ENCODE measurements at places on chromosomes 7 and 10.
A peak's percentile ranks its signal among the peaks of the same experiment; 100 is the strongest.

DNA sequence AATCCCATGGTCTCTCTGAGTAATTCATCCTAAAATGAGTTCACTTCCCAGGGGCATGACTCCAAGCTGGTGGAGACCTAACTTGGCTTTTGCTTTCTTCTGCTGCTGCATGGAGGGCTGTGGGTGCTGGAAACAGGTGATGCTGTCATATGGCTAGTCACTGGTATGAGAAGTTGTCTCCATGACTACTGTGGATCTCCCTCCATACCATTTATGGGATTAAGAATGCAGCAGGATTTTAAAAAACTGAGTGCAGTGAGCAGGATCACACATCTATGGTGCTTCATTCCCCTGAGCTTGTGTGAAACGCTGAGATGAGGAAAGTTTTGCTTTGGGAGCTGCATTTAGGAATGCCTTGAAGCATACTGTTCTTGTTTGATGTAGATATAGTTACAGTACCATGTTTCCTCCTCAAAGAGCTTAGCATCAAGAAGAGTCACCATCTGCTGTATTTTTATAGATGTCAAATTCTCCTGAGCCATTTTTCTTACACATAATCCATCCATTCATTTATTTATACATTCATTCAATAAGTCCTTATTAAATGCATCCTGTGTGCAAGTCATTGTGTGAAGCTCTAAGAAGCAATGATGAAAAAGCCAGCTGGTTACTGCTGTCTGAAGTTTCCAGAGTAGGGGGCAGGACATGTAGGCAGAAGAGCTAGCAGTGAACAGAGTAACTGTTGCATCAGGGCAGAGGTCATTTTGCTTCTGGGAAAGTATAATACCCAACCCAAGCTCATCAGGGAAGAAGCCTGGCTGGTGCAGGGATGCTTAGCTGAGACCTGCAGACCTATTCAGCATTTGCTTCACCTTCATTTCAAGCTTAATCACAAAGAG is 534.8 kb downstream of the AUTS2 start:
- DNase-seq = no peak

GRCh38 chr7:818031-818699 is 14.1 kb upstream of the SUN1 start:
- peak; percentile 23 for DNase-seq

DNA sequence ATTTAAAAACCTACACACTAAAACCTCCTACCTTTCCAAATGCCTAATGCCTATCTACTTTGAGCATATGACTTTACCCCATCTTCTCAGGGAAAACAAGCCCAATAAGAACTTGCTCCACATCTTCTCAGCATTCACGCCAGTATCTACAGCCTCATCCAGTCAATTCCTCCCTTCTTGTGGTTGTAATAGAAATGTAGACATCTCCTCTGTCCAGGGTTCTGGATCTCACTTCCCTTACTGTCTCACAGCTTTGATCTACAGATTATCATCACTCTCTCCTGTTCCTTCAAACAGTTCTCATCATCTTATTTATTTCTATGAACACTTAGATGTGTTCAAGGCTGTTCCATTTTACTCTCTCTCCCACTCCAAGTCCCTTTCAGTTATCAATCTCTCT is 70.4 kb upstream of the NOBOX start:
- DNase-seq = no peak

- DNase-seq = no peak
Measured at GRCh38 chr7:21108182-21108581, 319.7 kb upstream of the SP4 start.

DNA sequence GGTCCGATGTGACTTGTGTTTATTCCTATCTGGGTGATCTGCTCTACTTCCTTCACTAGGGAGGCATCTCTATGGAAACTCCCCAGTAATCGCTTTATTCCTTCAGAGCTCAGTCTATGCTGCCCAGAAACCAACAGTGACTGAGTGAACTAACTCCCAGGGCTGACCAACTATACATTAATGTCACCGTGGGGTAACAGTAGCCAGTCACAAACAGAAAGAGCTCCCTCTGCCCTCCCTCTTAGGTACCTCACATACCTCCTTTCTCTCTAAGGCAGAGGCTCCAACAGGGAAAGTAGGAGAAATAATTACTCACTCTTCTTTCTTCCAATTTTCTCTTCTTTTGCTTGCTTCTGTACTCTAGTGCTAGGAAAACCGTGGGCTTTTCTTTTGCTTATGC is 855.0 kb downstream of the REEP3 start:
- no peak for DNase-seq

- no peak for DNase-seq
Measured at GRCh38 chr10:25797888-25798429, 136.1 kb upstream of the MYO3A start.

DNA sequence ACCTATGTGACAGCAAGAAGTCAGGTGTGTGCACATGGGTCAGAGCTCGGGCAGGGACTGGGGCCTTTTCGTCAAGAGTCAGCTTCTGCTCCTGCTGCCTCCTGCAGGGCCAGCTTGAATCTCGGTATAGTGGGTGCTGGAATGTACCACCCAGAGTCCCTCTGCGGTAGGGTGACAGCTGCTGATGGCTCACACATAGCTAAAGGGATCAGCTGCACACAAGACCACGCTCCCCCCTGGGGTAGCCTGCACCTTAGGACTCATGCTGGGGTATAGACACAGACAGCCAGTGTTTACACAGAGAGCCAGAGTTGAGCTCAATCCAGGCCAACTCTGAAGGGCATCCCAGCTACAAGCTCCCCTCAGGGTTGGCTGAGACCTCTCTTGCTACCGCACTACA is 14.0 kb upstream of the COL13A1 start:
- no peak for DNase-seq

DNA sequence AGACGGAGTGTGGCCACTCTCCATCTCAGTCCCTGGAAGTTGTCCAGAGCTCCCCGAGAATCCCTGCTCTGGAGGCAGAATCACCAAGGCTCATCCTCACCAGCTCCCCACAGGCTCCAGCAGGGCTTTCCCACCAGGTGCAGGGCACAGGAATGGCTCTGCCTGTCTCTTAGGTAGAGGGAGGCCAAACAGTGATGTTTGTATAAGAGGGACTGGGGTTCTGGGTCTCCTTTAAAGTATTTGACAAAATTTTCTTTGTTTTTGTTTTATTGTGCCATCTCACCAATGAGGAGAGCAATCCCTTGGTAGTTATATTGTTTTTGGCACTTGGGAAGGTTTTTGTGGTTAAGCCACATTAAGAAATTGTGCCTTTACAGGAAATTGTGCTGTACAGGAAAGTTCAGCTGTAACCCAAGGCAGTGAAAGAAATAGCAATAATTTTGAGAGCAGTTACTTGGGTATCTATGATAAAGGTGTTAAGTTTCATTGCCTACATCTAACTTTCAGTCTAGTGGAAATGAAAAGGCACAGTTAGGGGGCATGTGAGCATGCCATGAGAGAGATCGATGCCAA is 219.3 kb upstream of the PRSS58 start:
- no peak for DNase-seq

DNA sequence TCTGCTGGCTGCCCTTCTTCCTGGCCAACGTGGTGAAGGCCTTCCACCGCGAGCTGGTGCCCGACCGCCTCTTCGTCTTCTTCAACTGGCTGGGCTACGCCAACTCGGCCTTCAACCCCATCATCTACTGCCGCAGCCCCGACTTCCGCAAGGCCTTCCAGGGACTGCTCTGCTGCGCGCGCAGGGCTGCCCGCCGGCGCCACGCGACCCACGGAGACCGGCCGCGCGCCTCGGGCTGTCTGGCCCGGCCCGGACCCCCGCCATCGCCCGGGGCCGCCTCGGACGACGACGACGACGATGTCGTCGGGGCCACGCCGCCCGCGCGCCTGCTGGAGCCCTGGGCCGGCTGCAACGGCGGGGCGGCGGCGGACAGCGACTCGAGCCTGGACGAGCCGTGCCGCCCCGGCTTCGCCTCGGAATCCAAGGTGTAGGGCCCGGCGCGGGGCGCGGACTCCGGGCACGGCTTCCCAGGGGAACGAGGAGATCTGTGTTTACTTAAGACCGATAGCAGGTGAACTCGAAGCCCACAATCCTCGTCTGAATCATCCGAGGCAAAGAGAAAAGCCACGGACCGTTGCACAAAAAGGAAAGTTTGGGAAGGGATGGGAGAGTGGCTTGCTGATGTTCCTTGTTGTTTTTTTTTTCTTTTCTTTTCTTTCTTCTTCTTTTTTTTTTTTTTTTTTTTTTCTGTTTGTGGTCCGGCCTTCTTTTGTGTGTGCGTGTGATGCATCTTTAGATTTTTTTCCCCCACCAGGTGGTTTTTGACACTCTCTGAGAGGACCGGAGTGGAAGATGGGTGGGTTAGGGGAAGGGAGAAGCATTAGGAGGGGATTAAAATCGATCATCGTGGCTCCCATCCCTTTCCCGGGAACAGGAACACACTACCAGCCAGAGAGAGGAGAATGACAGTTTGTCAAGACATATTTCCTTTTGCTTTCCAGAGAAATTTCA is 1.7 kb downstream of the ADRB1 start:
- no peak for DNase-seq

- no peak for DNase-seq
Measured at GRCh38 chr7:158238616-158239289, 348.9 kb downstream of the PTPRN2 start.

GRCh38 chr10:22245567-22245966 is 27.8 kb upstream of the EBLN1 start:
- DNase-seq = no peak

DNA sequence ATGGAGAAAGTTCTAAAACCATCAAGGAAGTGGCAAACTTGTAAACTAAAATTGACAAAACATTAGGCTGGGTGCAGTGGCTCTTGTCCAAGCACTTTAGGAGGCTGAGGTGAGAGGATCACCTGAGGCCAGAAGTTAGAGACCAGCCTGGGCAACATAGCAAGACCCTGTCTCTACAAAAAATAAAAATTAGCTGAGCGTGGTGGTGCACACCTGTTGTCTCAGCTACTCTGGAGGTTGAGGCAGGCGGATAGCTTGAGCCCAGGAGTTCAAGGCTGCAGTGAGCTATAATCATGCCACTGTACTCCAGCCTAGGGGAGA is 29.4 kb upstream of the HNRNPH3 start:
- DNase-seq = no peak

- peak; percentile 10 for DNase-seq
Measured at GRCh38 chr7:22452142-22452959, 47.6 kb downstream of the STEAP1B start.

DNA sequence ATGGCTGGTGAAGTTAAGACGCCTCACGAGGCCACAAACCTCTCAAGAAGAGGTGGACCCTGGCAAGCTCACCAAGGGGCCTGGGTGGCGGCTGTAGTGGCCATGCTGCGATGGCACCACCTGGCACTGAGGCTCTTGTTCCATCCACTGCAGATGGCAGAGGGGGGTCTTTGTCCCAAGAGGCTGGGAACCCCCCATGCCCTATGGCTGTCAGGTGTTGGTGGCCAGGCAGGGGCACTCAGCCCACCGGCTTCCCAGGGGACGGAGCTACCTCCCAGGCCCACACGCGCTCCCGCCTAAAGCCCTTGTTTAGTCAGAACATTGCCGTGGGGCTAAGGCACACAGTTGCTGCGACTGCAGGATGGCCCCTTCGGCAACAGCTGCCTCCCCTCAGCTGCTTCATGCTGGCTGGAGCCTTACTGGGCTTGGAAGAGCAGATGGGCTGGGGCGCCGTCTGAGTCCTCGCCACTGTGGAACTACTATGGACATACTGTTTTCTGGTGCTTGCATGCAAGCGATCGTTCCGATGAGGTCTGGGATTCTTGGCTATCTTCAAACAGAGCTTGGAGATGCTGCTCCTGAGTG is 46.8 kb downstream of the DPYSL4 start:
- DNase-seq = no peak

GRCh38 chr7:108875139-108875538 is 305.5 kb downstream of the DNAJB9 start:
- peak; percentile 11 for DNase-seq

DNA sequence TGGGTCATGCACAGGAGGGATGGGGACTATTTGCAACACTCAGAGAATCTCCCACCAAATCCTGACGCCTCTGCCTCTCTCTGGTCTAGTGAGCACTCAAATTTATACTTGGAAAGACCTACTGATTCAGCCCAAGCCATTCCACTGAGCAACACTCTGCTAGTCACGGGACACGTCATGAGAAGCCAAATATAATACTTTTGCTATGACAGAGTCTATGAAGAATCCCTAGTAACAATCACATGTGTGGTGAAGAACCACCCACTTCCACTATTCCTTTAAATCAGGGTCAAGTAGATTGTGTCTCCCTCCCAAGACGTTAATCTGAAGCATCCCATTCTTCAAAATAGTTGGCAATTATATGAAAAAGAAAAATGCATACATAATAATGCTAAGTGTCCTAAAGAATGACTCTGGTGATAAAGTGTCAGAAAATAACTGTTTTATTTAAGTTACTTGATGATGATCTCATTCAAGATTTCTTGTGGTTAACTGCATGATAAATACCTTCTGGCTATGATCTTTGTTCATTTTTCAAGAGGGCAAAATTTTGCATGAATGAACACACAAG is 28.5 kb downstream of the CHCHD3 start:
- DNase-seq = no peak

- no peak for DNase-seq
Measured at GRCh38 chr7:90605055-90605454, 8.9 kb downstream of the CDK14 start.

- DNase-seq = no peak
Measured at GRCh38 chr7:148303295-148304082, 287.1 kb upstream of the C7orf33 start.

GRCh38 chr7:11294218-11294617 is 320.5 kb downstream of the PHF14 start:
- DNase-seq = no peak

- no peak for DNase-seq
Measured at GRCh38 chr10:69467928-69468750, 16.9 kb downstream of the TSPAN15 start.

DNA sequence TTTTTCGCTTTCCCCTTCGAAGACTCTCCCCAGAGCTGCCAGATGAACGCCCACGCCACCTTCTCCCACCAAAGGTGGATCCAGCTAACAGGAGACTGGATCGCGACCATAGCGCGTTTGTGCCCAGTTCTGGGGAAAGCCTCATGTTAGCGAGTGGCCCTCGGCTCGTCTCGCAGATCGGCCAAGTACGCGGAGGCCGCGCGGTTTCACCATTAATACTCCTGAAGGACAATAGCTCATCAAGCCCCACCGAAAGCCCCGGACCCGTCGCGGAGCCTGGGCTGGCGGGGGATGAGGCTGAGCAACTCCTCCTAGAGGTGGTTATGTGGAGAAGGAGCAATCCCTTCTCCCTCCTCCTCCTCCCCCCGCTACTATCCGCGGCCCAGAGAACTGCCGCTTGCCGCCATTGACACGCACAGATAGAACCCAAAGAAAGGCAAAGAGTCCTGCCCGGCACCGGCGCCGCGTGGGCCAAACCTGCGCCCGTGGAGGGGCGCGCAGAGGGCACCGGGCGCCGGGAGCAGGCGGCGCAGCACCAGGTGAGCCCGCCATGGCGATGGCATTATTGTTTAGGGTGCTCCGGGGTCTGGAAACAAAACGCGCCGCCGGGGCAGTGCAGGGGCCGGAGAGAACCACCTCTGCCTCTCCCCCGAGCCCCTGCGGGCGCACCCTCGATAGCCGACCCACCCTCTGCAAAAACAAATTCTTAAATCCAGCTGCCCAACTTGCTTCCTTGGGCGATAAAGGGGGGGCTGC is at the start of gene MACROH2A2:
Gene MACROH2A2, plus strand, starts transcription at position 385 of the 756 bp plus-strand sequence. CDS start 22,813 bp downstream, outside the sequence.
- no peak for DNase-seq

- DNase-seq = no peak
Measured at GRCh38 chr10:71683301-71683700, 36.3 kb downstream of the C10orf105 start.

- DNase-seq = no peak
Measured at GRCh38 chr7:76392531-76393115, 16.9 kb downstream of the SSC4D start.

GRCh38 chr10:89808842-89809241 is 107.5 kb downstream of the KIF20B start:
- DNase-seq = no peak

Data from hematopoietic multipotent progenitor cell treated with erythropoietin and hydrocortisone succinate and interleukin-3 and kit ligand, for 15 days (in vitro differentiated cells).